ENCODE measurements at places on chromosomes 2 and 18. TPM values are rescaled to one million over a fixed set of nuclear protein-coding genes. Genes with fewer than 3 reads are reported as not detected.
A peak's percentile ranks its signal among the peaks of the same experiment; 100 is the strongest.

LOXHD1 gene
- not detected for total RNA-seq

DNA sequence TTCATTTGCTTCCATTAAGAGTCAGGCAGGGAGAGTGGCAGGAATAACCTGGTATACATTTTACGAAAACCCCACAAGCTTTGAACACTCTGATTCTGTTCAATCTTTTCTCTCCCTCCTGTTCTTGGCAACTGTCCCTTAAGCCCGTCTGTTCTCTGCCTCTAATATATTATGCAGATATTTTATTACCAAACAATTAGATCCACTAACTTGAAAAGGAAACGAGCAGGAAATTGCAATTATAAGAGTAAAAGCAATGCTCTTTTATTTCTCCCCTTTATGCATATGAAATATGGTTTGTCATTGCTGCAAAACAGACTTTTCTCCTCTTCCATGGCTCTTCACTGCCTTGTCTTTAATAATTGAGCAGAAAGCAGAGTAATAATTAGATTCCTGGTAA, 149.1 kb upstream of the CELF4 start:
- no peak overlapping the region for H3K27ac ChIP-seq
- no peak for DNase-seq
- no peaks in the 10 kb centered on the region for H3K27me3 ChIP-seq
- no peaks in the 10 kb centered on the region for H3K4me1 ChIP-seq

DNA sequence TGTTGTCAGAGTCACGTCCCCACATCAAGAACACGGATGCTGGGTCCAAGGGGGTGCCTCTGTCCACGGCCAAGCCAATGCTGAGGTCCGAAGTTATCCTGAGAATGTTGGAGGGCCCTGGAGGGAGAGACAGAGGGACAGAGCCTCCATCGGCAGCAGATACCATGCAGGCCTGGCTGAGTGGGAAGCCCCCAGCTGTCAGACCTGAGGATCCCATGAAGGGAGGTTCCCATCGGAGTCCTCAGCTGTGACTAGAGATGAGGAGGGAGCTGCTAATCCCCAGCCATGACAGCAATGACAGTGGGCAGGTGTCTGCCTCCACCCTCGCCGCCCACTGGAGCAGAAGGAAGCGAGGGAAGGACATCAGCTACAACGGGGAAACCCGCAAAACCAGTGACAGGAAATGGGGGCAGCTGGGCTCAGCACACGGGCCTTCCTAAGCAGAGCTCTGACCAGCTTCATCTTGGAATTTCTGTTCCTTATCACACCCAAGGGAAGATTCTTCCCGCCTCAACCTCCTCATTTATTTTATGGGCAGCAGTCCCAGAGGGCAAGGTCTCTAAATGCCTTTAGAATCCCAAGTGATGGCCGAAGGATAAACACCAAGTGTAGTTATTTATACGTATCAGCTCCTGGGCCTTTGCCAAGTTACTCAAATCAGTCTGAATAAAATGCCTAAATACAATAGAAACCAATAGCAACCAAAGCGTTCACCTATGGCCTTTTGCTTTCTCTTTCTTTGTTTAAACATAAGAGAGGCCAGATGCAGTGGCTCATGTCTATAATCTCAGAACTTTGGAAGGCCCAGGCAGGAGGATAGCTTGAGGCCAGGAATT, 32.2 kb downstream of the FAM178B start:
- peak overlapping the region; percentile 89 for H3K27ac ChIP-seq
- H3K4me3 ChIP-seq = no peak overlapping the region
- H3K27me3 ChIP-seq = no peaks in the 10 kb centered on the region
- DNase-seq = no peak
- H3K36me3 ChIP-seq = no peaks in the 10 kb centered on the region

DNA sequence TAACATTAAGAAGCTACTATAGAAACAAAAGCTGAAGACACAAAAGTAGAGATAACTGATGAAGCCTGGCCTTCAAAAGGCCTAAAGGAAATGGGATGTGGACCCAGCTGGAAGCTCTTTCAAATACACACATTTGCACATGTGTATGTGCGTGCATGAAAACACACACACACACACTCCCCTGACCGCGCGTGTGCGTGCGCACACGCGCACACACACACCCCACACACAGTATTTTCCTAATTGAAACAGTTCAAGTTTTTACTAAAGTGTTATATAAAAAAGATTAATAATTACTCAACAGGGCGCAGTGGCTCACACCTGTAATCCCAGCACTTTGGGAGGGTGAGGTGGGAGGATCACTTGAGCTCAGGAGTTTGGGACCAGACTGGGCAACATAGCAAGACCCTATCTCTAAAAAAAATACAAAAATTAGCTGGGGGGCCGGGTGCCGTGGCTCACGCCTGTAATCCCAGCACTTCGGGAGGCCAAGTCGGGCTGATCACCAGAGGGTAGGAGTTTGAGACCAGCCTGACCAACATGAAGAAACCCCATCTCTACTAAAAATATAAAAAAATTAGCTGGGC, 111.5 kb downstream of the PLEKHM3 start:
- DNase-seq = no peak
- H3K36me3 ChIP-seq = no peaks in the 10 kb centered on the region
- no peaks in the 10 kb centered on the region for H3K27me3 ChIP-seq

DNA sequence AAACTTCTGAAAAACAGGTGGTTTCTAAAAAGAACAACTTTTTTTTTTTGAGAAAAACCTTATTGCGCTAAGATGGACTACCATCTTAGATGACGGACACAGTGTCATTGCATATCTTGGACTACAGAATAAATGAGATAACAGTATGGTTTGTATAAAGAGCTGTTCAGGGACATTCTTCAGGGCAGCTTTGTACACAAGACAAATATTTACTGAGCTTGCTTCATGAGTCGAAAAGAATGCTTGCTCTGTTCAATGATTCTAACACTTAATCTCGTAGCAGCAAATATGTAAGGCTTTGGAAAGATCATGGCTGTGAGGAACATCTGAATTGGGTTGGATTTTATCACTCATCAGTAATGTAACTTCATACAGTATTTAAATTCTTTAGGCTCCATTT, 282.5 kb upstream of the CWC22 start:
- H3K4me1 ChIP-seq = no peaks in the 10 kb centered on the region
- DNase-seq = no peak
- H3K27ac ChIP-seq = no peak overlapping the region
- H3K27me3 ChIP-seq = no peaks in the 10 kb centered on the region

GBX2 gene
- total RNA-seq = not detected

Data from uterus (tissue), 4 donors.